ENCODE measurements at places on chromosomes 5 and 9. TPM values are rescaled to one million over a fixed set of nuclear protein-coding genes. Genes with fewer than 3 reads are reported as not detected.

The PKD2L2 gene
- total RNA-seq: not detected

The TMEM174 gene
- not detected for total RNA-seq

The RABGAP1 gene
- 20.7 TPM for total RNA-seq

The SPATA31C1 gene
- total RNA-seq: not detected

The F12 gene
- 9.2 TPM for total RNA-seq

The GFI1B gene
- not detected for total RNA-seq

The CARD6 gene
- 2.1 TPM for total RNA-seq

The TCOF1 gene
- 120 TPM for total RNA-seq

DNA sequence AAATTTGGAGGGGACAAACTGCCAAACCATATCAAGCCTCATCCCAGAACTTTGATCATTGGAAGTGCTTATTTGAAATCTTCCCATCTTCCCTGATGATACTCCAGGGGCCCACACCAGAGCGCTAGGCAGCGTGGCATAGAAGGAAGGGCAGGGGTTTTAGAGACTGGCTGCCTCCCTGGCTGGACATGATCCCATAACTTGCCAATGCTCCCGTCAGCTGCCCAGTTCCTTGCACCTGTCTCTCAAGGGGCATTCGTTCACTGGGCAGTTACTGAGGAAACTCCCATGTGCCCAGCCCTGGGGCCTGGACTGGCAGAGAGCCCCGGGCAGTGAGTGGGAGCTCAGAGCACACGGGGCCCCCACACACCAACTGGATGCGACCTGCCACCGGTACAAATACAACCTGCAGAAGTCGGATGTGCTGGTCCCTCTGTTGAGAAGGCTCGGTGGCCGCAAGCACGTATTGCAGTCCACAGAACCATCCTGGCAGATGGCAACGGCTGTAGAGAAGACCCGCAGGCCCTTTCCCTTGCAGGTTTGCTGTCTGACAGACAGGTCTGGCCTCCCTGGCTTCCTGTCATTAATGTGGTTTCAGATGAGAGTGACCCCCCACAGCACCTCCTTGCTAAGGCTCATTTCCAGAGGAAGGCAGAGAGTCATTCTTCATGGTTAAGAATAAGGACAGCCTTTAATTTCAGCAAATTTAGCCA lies 122.4 kb downstream of the MVB12B start:
- no peak overlapping the region for H3K4me3 ChIP-seq
- no peaks in the 10 kb centered on the region for H3K36me3 ChIP-seq
- no peaks in the 10 kb centered on the region for H3K27me3 ChIP-seq
- H3K27ac ChIP-seq: no peak overlapping the region
- no peaks in the 10 kb centered on the region for H3K4me1 ChIP-seq

DNA sequence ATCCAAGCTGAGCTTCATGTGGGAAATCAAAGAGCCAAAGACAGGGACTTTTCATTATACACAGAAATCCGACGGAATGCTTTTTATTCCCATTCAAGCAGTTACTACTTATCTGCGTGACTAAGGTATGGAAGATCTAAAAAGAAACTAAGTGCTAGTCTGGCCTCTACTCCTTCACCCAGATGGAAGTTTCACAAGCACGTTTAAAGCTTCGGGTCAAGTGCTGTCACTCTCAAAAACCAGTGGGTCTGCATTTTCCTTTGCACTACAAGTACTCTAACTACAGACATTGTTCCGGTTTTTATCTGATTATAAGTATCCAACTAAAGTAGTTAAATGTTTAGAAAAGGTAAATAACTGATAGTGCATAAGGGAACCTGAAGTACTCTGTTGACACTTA lies 13.7 kb upstream of the MTAP start:
- H3K36me3 ChIP-seq: no peaks in the 10 kb centered on the region
- H3K4me3 ChIP-seq: no peak overlapping the region
- no peak for DNase-seq
- H3K27me3 ChIP-seq: peaks cover 9% of the 10 kb centered on the region
- H3K27ac ChIP-seq: no peak overlapping the region
- no peaks in the 10 kb centered on the region for H3K4me1 ChIP-seq

DNA sequence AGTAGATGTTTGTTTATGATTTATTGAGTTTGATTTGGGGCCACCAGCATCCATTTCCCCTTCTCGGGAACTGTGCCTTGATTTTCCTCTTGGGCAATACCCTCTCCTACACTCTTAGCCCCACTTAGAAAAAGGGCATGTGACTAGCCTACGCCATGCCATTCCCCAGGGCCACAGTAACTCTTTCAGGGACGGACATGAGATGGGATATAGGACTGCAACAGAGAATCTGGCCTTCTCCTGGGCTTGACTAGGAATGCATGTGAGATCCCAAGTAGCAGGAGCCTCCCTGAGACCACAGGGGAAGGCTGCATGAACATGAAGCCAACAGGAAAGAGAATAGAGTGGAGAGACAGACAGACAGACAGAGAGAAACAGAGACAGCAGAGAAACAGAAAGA lies 30.7 kb upstream of the SPARC start:
- no peaks in the 10 kb centered on the region for H3K4me1 ChIP-seq
- no peak overlapping the region for H3K27ac ChIP-seq
- no peaks in the 10 kb centered on the region for H3K36me3 ChIP-seq
- H3K27me3 ChIP-seq: no peaks in the 10 kb centered on the region

GRCh38 chr5:140365941-140366340 lies 5.9 kb downstream of the SLC4A9 start:
- no peaks in the 10 kb centered on the region for H3K36me3 ChIP-seq
- no peak overlapping the region for H3K27ac ChIP-seq
- H3K4me1 ChIP-seq: peaks cover 4% of the 10 kb centered on the region

DNA sequence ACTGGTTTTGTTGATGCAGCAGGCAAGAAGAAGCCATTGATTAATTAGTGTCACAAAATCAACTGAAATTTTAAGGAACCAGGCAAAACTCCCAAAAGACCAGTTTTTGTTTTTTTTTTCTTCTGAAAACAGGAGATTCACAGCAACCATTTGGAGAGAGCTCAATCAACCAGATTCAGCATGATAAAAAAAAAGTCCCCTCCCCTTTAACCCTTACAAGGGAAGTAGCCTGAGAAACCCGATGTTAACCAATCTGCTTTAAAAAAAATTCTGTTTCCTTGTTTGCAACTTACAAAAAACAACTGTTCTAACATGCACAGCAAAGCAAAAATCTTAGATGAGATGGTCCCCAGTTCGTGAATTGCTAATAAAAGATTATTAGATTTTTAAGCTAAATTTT lies 59.7 kb downstream of the HMHB1 start:
- no peak for DNase-seq
- H3K27me3 ChIP-seq: no peaks in the 10 kb centered on the region
- H3K4me1 ChIP-seq: no peaks in the 10 kb centered on the region
- H3K27ac ChIP-seq: no peak overlapping the region
- H3K4me3 ChIP-seq: no peak overlapping the region

DNA sequence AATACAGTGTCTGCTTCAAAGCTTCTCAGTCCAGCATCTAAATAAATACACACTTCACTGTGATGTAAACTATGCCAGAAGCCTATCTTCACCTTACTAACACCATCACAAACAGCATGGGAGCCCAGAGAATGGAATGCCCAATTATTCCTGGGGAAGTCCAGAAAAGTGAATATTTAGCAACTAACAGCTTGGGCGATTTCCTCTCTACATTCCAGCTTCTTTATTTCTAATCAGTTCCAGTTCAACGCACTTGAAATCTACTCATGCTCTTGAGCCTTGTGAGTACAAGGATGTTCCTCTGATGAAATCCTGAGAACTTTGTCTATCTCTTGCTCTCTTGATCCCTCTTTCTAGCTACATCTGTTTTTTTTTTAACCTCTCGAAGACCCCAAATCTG lies 100.4 kb upstream of the C9orf72 start:
- H3K4me3 ChIP-seq: no peak overlapping the region
- no peaks in the 10 kb centered on the region for H3K4me1 ChIP-seq
- no peak for DNase-seq
- no peaks in the 10 kb centered on the region for H3K36me3 ChIP-seq
- H3K27ac ChIP-seq: no peak overlapping the region
- H3K27me3 ChIP-seq: no peaks in the 10 kb centered on the region

- no peaks in the 10 kb centered on the region for H3K4me1 ChIP-seq
- H3K27me3 ChIP-seq: no peaks in the 10 kb centered on the region
- H3K4me3 ChIP-seq: no peak overlapping the region
- H3K36me3 ChIP-seq: no peaks in the 10 kb centered on the region
- no peak overlapping the region for H3K27ac ChIP-seq
These were observed 133.3 kb upstream of the PCA3 start for GRCh38 chr9:76630916-76631315.

DNA sequence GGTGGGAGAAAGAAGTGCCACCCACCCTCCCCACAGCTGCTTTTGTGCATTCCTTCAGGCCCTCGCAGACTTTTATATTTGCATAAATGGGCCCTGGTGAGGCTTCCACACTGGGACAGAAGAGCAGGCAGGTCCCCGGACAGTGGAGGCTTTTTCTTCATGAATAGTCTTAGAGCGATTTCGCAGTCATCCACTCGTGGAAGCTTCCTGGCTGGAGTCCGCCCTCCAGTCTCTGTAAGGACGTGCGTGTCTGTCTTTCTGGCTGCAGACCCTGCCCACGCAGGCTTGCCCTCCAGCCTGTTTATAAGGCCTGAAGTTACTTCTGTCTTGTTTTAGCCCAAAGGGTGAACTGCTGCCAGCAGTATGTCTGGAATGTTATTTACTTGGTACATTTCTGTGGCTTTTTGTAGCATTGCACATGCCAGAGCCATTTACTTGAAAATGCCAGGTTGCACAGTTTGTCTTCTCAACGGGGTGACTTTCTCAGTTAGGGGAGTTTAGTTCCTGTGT lies 195.7 kb downstream of the AOPEP start:
- no peak for DNase-seq
- no peaks in the 10 kb centered on the region for H3K36me3 ChIP-seq
- H3K4me1 ChIP-seq: no peaks in the 10 kb centered on the region
- no peak overlapping the region for H3K27ac ChIP-seq

- no peaks in the 10 kb centered on the region for H3K27me3 ChIP-seq
- no peak overlapping the region for H3K27ac ChIP-seq
- DNase-seq: no peak
These were observed 141.0 kb downstream of the CDK5RAP2 start for GRCh38 chr9:120438836-120439546.

DNA sequence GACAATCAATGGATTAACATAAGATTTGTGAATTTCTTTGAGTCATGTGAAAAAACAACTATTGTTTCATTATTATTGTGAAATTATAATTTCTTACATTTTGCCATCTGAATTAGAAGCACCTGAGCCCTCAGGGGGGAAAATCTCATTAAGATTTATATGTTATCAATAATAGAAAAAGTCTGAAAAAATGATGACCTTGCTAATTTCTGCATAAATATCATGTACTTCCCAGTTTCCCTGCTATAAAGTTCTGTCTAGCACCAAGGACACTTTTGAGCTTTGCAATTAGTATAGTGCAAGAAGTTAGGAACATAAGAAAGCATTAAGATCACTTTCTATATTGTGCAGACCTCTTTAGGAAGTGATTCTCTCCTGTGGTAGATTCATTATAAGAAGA lies 488.3 kb upstream of the TUSC1 start:
- DNase-seq: no peak
- H3K4me1 ChIP-seq: no peaks in the 10 kb centered on the region
- no peak overlapping the region for H3K27ac ChIP-seq
- H3K4me3 ChIP-seq: no peak overlapping the region
- H3K36me3 ChIP-seq: no peaks in the 10 kb centered on the region

DNA sequence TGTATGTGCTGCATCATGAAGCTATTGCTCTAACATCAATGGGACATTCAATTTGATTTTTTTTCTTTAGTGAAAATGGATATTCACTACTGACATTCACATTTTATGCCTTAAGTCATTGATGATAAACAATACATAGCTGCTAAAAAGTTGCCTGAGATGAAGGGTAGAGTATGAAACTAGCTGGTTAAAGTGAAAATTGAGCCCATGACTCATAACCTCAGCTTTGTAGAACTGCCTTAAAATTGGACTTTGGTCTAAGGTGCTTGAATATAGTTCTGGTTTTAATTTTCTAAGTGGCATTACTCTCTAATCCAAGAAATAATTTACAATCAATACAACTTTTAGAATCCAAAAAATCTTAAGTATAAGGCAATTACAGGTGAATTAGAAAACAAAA lies 740.4 kb upstream of the RIOK2 start:
- H3K27me3 ChIP-seq: no peaks in the 10 kb centered on the region
- no peaks in the 10 kb centered on the region for H3K4me1 ChIP-seq
- no peak for DNase-seq
- H3K27ac ChIP-seq: no peak overlapping the region
- no peaks in the 10 kb centered on the region for H3K36me3 ChIP-seq
- H3K4me3 ChIP-seq: no peak overlapping the region

DNA sequence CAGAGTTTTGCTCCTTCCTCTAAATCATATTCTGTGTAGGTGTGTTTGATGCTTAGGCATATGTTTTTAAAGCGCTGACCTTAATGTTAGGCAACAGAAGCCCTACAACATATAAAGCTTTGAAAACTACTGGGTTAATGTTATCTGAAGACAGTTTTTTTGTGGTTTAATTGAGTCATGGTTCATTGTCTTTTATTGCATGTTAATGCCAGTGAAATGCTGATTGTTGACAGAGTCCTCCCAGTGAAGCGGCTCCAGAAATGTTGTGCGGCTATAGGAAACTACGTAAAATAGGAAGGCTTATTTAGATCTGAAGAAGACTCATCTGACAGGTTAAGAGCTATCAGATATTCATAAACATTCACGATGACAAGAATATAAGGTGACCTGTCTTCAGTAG lies 424.6 kb downstream of the CCDC171 start:
- H3K27me3 ChIP-seq: no peaks in the 10 kb centered on the region
- no peak for DNase-seq
- no peak overlapping the region for H3K27ac ChIP-seq
- no peaks in the 10 kb centered on the region for H3K36me3 ChIP-seq
- H3K4me1 ChIP-seq: no peaks in the 10 kb centered on the region

DNA sequence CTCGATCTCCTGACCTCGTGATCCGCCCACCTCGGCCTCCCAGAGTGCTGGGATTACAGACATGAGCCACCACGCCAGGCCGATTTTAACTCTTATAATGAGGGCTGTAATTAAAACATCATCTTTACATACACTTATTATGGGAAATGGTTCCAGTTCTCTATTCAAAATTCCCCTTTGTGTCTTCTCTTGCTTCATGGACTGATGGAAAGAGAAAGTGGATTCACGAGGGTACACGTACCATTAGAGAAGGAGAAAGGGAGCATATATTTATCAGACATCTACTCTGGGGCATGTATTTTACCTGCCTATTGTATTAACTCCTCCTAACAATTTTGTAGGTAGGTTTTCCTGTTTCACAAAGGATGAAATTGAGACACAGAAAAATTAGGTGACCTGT lies 31.1 kb downstream of the PTGS1 start:
- no peak overlapping the region for H3K4me3 ChIP-seq
- no peaks in the 10 kb centered on the region for H3K4me1 ChIP-seq
- no peak for DNase-seq

DNA sequence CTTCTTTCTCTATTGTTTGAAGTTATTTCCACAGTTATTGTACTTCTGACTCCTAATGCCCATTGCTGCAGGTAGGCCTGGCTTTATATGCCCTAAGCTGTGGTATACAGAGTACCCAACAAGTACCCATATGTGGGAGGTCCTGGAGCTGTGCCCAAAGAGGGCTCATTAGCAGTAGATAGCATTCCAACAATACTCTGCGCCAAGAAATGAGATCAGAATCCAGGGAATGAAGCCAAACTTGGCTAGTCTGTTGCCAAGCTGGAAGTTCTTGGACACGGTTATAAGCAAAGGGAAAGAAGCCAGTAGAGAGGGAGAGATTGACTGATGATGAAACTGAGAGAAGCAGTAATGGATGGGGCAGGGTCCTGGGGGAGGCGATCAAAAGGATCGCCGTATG lies 29.7 kb upstream of the FAM169A start:
- H3K4me3 ChIP-seq: no peak overlapping the region
- no peaks in the 10 kb centered on the region for H3K4me1 ChIP-seq

GRCh38 chr5:151312756-151313324 lies 9.3 kb upstream of the SLC36A3 start:
- DNase-seq: no peak
- H3K27ac ChIP-seq: no peak overlapping the region
- H3K36me3 ChIP-seq: no peaks in the 10 kb centered on the region
- no peaks in the 10 kb centered on the region for H3K4me1 ChIP-seq

Measured in CD8-positive, alpha-beta memory T cell (primary cell).